ENCODE measurements at places on chromosomes 6 and 20.

- no peak for DNase-seq
Observed at GRCh38 chr6:55495277-55495676, 83.7 kb downstream of the HMGCLL1 start.

- DNase-seq = peak; percentile 62
Observed at GRCh38 chr6:138109042-138109997, 2.1 kb upstream of the PERP start.

DNA sequence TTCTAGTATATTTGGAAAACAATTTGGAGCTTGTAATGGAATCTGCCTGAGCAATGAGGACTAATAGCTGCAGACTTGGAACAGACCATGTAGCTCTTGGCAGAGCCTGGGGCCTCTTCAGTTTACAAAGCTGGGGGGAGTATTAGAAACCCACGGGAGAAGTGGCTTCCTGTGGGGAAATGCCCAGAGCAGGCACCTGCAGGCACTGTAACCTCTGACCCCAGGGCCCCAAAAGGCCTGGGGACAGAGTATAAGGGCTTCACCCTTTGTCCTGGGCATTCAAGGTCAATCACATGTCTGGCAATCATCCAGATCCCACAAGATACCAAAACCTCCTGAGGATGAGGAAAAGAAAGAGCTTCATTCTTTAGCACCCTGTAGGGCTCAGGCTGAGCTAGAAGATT lies 19.4 kb downstream of the PKIG start:
- DNase-seq = no peak

DNA sequence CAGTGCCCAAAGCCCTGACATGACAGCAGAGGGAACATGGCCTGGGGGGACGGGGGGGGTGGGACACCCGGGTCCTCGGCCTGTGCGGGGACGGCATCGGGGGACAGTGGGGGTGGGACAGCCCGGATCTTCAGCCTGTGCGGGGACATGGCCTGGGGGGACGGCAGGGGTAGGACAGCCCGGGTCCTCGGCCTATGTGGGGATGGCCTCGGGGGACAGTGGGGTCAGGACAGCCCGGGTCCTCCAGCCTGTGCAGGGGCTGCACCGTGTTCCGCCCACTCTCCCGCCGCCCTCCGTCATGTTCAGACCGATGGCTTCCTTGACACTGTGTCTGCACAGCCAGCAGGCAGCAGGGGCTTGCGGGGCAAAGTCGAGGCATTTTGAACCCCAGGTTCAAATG lies 7.0 kb downstream of the BIRC7 start:
- DNase-seq = no peak

DNA sequence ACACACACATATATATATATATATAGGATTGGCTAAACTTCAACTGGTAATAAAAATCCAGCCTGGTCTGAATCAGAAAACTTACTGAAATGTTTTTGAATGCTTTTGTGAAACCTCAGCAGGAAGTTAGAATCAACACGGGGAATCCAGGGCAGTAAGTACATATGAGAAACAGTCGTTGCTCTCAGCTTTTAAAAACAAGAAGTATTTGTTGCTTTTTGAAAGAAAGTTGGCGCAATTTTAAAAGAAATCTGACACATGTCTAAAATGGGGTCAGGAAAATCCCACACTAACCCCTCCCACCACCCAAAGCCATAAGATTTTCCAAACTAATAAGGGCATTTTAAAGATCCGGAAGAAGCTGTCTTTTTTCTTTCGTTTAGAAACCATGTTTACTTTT lies 11.5 kb upstream of the CCDC170 start:
- DNase-seq = no peak

DNA sequence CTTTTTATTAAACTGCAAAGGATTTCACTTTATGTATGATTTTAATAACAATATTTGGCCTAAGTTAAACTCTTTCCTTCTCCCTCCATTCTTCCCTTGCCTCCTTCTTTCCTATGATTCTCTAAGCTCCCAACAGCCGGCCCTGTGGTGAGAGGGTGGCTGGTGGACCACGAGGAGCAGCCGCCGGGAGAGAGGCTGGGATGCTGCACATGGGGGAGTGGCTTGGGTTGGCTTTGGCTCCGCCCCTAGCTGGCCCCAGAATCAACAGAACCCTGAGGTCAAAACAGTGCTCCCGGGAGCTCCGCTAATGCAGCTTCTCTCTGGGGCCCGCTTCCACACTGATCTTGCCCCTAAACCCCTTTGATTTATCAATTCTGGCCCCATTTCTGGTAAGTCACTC lies 389.8 kb upstream of the AGPAT4 start:
- DNase-seq = no peak

Measured in activated CD8-positive, alpha-beta memory T cell treated with anti-CD3 and anti-CD28 coated beads for 48 hours (primary cell).